ENCODE measurements at places on chromosomes 6 and 20. TPM values are rescaled to one million over a fixed set of nuclear protein-coding genes. Genes with fewer than 3 reads are reported as not detected.

DNA sequence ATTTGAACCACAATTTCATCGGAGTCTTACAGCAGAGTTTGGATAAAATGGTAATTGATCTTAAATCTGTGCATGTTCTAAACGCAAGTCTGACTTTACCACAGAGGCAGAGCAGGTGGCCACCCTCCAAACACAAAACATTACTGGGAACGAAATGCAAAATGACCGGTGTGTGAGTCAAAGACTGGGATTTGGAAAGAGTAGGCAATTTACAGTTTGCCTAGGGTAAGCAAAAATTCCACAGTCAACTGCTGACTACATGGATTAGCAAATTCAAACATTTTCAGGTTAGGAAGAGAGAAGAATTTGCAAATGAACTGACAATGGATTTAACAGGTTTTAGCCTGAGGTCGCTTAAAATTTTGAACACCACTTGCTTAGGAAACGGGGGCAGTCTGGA lies 444.4 kb downstream of the HDGFL1 start:
- no peak for DNase-seq
- H3K36me3 ChIP-seq, result no peaks in the 10 kb centered on the region
- no peaks in the 10 kb centered on the region for H3K4me1 ChIP-seq
- H3K27ac ChIP-seq, result no peak overlapping the region
- no peaks in the 10 kb centered on the region for H3K27me3 ChIP-seq

- H3K27me3 ChIP-seq, result no peaks in the 10 kb centered on the region
- no peak for DNase-seq
- H3K4me3 ChIP-seq, result no peak overlapping the region
- peaks cover 19% of the 10 kb centered on the region for H3K36me3 ChIP-seq
These were observed 32.0 kb downstream of the CEP43 start for GRCh38 chr6:167031082-167031709.

GRCh38 chr6:4668271-4669179 lies 107.7 kb upstream of the CDYL start:
- peaks cover 8% of the 10 kb centered on the region for H3K4me1 ChIP-seq
- DNase-seq, result no peak
- H3K27ac ChIP-seq, result no peak overlapping the region
- no peaks in the 10 kb centered on the region for H3K27me3 ChIP-seq

SLC32A1 gene
- not detected for total RNA-seq

BPIFB2 gene
- total RNA-seq, result 2.3 TPM
